Esophagus squamous epithelium (tissue), 5 donors: ENCODE measurements at places on chromosomes 16 and 17.

DNA sequence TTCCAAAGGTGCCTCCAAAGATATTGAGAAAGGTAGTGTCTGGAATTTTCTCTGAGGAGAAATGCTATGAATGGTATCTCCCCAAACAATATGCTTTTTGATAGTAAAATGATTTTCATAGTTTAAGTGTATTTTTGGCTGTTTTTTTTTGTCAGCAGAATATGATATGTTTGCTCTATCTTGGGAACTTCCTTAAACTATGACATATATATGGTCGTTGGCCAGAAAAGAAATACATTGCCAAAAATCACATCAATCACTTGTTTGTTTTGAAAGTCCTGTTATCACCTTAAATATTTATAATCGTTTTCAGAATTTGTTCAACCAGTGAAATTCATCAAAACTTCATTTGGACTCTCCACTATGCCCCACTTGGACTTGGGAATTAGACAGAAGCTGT is 816.9 kb downstream of the CDH11 start:
- DNase-seq, result no peak

DNA sequence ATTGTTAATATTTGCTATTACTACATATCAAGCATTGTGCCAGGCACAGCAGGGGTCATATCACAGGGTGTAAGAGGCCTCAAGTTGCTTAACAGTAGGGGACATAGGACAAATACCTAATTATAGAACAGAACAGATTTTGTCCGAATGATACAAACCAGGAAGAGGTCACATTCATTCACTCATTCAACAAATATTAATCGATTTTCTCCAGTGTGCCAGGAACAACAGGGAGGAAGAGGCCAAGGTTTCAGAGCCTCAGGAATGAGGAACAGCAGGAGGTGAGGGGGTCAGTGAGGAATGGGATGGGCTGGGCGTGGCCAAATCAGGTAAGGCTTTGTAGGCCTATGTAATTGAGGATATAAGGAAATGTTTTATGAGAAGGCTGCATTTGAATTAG is 11.2 kb upstream of the CHST4 start:
- DNase-seq, result no peak

- DNase-seq, result no peak
Observed at GRCh38 chr17:82014432-82014831, 8.2 kb downstream of the CENPX start.

DNA sequence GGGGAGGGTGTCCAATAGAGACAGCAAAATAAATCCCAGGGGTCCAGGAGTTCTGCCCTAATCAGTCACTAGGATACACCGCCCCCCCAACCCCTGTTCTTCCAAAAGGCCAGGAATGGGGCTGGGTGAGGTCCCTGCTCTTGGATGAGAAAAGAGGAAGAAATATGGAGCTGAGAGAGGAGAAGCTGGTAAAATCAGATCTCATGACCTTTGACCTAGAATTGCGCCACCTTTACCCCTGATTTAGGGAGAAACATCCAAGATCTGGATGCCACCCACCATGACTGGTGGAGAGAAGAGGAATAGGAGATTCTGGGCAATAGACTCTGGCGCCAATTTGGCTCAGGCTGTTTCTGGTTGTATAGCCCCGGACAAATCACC is 707 bp upstream of the CACNB1 start:
- no peak for DNase-seq

DNA sequence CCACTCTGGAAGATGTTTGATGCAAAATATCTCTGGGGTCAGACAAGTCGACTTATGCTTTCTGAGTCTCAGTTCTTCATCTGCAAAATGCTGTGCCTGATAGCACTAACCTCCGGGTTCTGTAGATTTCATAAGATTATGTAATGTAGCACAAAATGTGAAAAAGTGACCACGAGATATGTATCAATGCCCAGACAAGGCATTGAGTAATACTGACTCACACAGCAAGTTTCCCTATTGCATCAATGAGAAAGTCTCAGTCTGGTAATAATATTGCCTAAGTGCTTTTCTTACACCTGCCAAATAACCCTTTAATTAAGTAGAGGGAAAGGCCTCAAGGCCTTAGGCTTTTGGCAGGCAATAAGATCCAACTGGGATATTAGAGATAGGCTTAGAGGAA is 41.4 kb upstream of the MMP2 start:
- no peak for DNase-seq

- no peak for DNase-seq
Observed at GRCh38 chr16:86297866-86298757, 212.2 kb upstream of the FOXF1 start.

DNA sequence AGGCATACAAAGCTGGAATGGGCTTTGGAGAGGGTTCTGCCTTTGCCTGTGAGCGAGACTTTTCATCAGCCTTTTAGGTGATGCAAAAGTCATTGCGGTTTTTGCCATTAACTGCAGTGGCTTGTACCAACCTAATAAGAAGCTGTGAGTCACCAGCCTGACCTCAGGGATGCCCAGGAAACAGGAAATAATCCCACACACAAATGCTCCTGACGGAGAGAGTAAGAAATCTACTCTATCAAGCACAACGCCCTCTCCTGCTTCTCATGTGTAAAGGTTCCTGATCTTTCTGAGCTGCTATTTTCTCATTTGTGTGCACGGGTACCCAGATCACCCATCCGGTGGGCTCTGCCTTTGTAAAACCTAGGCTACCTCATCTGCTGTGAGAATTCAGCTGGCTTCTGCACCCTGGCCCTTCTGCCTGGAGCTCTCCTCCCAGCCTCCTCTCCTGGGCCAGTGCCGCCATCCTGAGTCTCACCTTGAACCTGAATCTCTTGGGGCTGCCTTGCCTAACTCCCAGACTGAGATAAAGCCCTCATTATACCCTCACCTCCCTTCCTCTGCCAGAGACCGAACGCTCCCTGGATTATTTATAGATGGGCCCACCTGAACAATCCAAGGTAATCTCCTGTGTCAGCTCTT is 299.7 kb downstream of the C16orf95 start:
- DNase-seq, result no peak

DNA sequence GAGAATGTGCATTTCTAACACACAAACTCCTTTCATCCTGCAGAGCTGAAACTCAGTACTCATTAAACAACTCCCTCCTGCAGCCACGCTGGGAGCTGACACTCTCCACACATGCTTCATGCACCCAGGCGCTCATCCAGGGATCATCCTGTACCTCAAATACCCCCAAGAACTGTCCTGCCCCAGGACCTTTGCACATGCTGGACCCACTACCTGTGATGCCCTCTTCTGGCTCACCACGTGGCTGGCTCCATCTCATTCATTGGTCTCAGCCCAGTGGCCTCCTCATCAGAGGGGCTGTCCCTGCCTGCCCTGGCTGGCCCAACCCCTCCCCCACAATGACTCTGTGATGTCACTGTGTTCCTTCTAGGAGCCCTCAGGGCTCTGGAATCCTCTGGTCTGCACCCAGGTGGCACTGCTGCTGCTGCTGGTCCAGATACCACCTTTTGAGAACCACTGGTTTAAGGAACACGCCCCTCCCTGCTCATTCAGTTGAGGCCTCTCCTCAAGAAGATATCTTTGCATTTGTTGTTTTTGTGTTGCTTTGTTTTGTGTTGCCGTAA is 160.9 kb upstream of the FOXF1 start:
- DNase-seq, result no peak

DNA sequence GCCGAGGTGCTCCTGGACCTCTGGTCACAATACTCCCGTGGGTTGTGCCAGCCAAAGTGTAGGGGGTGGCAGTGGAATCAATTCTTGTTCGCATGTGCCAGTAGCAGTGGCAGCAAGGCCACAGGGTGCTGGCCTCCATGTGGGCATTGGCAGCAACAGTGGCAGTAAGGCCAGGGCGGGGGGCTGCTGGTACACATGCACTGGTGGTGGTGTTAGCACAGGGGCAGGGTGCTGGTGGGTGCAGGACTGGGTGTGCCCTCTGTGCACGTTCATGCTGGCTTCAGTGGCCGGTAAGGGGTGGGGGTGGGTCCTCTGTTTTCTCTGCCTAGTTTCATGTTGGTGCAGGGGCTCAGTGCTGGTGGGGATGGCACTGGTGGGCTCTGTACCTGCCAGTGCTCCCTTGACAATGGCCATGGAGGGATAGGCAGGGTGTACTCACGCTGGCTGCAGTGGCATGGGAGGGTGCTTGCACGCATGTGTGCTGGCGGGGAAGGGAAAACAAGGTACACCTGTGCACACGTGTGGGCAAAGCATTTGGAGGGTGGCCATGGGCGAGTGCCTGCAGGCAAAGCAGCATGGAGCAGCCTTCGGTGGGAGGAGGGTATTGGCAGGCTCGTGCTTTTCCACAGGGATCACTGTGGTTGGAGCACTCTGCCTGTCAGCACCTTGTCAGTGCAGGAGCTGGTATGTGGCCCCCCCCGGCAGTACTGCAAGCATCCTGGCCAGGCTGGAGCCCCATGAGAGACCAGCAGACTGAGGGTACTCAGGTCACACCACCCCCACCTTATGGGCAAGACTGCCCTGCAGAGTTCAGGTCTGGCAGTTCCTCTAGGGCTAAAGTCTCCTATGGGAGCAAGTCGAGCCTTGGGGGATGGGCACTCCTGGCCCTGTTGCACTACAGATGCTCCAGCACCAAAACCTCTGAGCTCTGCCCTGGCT is 35.8 kb downstream of the NF1 start:
- DNase-seq, result no peak

- no peak for DNase-seq
Observed at GRCh38 chr17:44304651-44305050, 3.8 kb upstream of the RUNDC3A start.

DNA sequence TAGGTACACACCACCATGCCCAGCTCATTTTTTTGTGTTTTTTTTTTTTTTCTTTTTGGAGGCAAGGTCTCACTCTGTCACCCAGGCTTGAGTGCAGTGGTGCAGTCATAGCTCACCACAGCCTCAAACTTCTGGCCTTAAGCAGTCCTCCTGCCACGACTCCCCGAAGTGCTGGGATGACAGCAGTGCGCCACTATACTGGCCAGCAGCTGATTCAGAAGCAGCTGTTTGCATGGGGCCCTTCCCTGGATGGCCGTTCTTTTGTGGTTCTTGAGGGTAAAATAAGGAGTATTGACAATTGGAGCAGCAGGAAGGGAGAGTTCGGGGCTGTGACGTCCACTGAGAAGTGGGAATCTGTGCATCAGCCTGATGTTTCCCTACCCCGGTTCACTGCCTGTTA is 41.6 kb downstream of the KIAA0513 start:
- DNase-seq, result no peak

DNA sequence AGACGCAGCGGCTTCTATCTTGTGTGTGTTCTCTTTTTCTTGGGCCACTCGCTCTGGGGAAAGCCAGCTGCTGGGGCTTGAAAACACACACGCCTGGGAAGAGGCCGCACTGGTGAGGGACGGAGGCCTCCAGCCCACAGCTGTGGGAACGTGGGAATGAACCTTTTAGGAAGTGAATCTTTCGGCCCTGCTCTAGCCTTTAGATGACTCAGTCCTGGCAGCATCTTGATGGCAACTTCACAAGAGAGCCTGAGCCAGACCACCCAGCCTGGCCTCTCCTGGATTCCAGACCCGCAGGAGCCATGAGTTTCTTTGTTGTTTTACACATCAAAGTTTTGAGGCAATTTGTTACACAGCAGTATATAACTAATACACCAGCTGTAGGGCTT is 2.2 kb upstream of the PDPK1 start:
- DNase-seq, result no peak

GRCh38 chr17:67160791-67161190 is 84.2 kb downstream of the HELZ start:
- no peak for DNase-seq

- no peak for DNase-seq
Observed at GRCh38 chr17:29592850-29593551, at the start of gene ANKRD13B. Gene ANKRD13B, plus strand, starts transcription at chr17:29593132. Its CDS starts 490 bp downstream, at chr17:29593622.

GRCh38 chr17:81388091-81388611 is 7.1 kb upstream of the BAHCC1 start:
- DNase-seq, result no peak

- DNase-seq, result no peak
Observed at GRCh38 chr17:77899498-77899897, 59.0 kb upstream of the TNRC6C start.

- no peak for DNase-seq
Observed at GRCh38 chr17:17822189-17822588, 14.6 kb downstream of the SREBF1 start.

GRCh38 chr16:67260426-67261063 is 11.8 kb downstream of the SLC9A5 start:
- DNase-seq, result no peak

DNA sequence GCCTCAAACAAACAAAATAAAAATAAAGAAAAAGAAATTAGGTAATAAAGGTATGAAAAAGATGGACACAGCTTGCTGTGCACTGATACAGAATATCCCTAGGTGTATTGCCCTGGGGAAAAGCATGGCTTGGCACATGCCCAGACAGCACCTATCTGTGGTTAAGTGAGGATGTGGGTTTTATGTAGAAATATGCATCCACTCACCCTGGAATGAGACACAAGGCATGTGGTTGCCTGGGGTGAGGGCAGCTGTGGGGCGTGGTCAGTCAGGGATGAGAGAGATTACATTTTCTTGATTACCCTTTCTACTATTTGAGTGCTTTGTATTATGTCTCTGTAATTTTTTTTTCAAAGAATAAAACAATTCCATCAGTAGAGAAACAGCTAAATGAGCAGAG is 6.9 kb downstream of the PLLP start:
- DNase-seq, result no peak

GRCh38 chr17:71899317-71899716 is 221.5 kb upstream of the SOX9 start:
- DNase-seq, result no peak

GRCh38 chr16:80355335-80355734 is 185.5 kb upstream of the DYNLRB2 start:
- DNase-seq, result no peak

- no peak for DNase-seq
Observed at GRCh38 chr17:13616031-13616430, 14.3 kb upstream of the HS3ST3A1 start.

DNA sequence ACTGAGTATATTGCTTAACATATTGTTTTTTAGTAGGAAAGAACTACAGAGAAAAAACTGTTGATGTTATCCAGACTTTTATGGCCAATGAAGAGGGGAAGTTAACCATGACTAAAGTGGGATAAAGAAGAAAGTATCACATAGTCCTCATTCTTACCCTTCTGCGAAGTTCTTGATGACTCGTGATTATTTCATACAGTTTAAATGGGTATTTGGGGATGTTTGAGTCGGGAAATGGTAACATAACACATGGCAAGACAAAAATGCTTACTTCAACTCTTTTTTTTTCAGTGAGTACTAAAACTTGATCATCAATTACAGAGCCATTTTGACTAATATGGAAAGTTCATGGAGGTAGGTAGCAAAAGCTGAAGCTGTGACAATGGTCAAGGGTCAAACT is 4.9 kb downstream of the POLG2 start:
- DNase-seq, result no peak

GRCh38 chr17:75576661-75577060 is 10.9 kb upstream of the MYO15B start:
- DNase-seq, result no peak
